Thoracic aorta (tissue), 2 donors: ENCODE measurements at places on chromosomes 11 and 22.
A peak's percentile ranks its signal among the peaks of the same experiment; 100 is the strongest.

- DNase-seq: peak; percentile 23
Observed at GRCh38 chr11:45021692-45022141, 71.0 kb upstream of the TP53I11 start.

GRCh38 chr11:44408711-44409470 is 99.0 kb upstream of the ALX4 start:
- no peak for DNase-seq

GRCh38 chr22:37751449-37752188 is 54.8 kb downstream of the TRIOBP start:
- no peak for DNase-seq

- no peak for DNase-seq
Observed at GRCh38 chr11:117861151-117862018, 15.1 kb downstream of the FXYD6 start.

DNA sequence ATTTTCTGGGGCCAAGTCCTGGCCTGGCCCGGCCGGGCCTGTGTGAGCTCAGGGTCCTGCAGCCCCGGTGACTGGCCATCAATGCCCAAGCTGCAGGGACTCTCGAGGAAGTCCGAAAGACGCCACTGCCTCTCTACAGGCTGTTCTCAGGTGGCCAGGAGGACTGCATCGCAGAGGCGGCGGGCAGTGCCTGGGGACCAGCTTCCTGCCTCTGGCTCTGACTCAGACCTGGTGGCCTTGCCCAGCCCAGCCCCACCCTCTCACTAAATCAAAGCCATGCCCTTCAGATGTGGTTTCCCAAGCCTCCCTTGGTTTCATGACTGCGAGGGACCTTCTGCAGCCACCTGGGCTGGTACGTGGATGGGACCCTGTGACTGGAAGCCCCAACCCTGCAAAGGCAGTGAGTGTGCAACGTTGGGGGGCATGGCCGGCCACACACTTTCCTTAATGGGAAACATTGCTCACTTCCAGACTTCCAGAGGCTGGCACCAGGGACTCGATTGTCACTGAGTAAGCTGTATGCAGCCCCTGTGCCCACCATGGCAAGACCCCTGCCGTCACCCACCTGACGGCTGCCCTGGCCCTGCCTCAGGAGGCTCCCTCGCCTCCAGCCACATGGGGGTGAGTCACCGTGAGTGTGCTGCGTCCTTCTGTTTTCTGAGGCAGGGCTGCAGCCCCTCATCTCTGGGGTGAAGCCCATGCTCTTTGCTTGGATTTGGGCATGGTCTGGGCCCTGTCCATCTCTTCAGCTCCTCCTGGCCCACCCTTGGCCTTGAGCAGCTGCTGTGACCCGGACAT is 6.0 kb upstream of the FGF3 start:
- no peak for DNase-seq

GRCh38 chr11:34238533-34238932 is 119.3 kb downstream of the ABTB2 start:
- DNase-seq: no peak

GRCh38 chr11:12253843-12254281 is 123.5 kb upstream of the PARVA start:
- DNase-seq: no peak

DNA sequence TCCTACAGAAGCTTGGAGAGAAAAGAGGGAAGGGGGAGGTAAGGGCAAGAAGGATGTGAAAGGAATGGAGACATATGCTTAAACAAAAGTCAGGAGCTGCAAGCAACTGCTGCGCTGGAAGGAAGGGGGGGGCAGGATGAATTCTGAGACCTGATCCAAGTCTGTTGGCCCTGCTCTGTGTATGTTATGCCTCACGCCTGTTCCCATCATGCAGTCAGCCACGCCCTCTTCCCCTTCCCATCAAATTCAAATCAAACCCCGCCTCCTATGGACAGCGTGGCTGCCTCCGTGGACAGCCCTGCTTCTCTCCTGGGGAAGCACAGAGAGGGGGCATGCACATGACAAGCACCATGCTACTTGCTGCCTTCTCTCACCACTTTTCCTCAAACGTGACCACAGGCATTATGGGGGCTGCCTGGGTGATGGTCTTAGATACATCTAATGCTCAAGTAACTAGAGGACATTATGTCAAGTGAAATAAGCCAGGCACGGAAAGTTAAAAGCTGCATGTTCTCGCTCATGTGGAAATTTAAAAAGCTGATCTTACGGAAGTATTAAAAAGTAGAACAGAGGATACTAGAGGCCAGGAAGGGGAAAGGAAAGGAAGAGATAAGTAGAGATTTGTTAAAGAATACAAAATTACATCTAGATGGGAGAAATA is 45.8 kb upstream of the CYP2D6 start:
- DNase-seq: no peak

GRCh38 chr11:3046641-3047040 is 10.6 kb downstream of the CARS1 start:
- DNase-seq: no peak

DNA sequence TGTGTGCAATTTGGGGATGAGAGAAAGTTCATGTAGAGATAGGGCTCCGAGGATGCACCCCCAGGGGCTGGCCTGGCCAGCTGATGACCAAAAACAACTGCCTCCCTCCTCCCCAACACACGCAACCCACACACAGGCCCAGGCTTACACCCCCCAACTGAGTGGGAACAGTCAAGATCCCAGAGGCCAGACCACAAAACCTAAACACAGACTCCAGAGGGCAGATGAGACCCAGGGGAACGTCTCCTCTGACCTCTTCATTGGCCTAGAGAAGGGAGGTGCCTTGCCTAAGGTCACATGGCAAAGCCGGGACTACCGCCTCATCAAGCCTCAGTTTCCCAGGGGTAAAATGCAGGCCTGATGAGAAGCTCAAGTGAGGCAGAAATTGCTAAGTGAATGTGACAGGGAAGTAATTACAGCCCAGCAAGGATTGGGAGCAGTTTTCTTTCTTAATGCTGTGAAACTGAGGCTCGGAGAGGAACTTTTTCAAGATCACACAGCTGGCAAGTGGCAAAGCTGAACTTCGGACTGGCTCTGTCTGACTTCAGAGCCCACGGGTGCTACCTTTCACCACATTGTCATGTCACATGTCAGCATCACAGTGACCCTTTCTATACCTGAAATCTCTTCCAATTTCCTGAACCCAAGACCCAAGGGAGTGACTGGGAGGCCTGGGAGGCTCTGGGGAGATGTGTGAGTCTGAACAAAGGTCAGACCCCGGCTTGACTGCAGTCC is 69.9 kb upstream of the WNT11 start:
- no peak for DNase-seq

GRCh38 chr11:105049481-105049880 is 4.3 kb upstream of the CARD16 start:
- no peak for DNase-seq
